CD8-positive, alpha-beta T cell (primary cell): ENCODE measurements at places on chromosomes 6 and 20. TPM values are rescaled to one million over a fixed set of nuclear protein-coding genes. Genes with fewer than 3 reads are reported as not detected.

GRCh38 chr6:92114091-92114675, 1305.2 kb downstream of the EPHA7 start:
- no peak for DNase-seq

GRCh38 chr6:84536885-84537638, 227.3 kb downstream of the TBX18 start:
- DNase-seq, result no peak

DNA sequence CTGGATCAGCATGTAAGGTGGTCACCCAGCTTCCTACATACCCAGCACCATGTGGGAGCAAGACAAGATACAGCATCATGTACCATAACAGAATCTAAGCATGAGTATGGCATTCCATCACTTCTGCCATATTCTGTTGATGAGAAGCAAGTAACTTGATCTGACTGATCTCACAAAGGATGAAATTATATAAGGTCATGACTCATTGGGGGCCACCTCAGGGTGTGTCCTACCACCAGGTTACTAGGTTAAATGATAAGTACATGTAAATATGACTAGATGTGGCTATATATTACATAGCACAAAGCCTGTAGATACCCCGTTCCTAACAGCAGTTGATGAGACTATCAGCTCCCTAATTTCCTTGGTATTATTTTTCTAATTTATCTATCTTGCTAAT, 213.1 kb downstream of the DOK5 start:
- DNase-seq, result no peak

DNA sequence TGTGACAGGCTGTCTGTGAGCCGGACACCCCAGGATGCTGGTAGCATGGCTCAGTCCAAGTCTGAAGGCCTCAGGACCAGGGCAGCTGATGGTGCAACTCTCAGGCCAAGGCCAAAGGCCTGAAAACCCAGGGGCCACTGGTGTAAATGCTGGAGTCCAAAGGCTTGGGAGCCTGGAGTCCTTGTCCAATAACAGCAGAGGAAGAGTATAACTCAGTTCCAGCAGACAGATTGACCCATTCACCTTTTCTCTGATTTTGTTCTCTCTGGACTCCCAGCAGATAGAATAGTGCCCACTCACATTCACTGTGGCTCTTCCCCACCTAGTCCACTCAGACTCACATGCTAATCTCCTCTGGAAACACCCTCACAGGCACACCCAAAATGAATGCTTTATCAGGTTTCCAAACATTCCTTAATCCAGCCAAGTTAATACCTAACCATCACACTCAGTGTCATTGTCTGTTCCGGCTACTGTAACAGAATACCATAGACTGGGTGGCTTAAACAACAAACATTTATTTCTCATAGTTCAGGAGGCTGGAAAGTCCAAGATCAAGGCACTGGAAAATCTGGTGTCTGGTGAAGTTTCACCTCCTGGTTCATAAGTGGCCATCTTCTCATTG, 5.0 kb upstream of the TRAF3IP2 start:
- no peak for DNase-seq

DNA sequence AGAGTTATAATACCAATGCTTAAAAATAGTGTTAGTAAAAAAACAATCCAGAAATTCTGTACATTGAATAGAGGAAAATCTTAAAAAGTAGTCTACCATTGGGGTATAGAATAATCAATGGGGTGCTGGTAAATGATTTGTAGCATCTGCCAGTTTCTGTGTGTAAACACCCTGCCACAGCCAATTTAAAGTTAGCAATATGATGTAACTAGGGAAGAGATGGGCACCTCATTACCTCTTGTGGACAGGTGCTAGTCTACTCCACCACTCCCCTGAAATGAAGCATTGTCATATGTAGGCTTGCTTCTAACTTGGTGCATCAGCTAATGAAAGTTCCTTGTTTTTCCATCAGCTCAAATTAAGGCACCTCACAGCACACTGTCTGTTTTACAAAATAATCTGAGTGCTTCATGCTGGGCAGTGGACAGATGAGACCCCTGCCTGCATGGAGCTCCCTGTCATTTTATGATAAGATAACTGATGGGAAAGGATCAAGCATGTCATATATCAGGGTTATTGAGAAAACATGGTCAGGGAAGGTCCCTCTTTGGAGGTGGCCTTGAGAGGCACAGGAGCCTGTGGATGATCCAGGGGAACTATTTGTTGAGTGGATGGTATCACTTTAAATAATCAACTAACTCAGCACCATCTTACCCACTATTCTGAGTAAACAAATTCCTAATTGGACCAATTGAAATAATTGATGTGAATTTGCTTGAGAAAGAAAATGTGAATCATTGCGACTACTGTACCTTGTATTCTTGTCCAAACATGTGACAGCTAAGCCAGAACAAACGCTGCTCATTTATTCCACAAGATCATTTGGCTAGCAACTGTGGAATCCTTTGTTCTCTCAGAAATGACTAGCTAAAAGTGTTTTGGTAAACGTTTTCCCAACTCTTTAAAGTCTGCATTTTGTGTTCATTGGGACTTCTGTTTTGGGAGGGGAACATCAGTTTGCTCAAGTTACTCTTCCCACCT, 45.9 kb upstream of the CSE1L start:
- no peak for DNase-seq

GRCh38 chr6:34941421-34941820, 52.4 kb downstream of the ANKS1A start:
- DNase-seq, result no peak

- peak; percentile 52 for DNase-seq
Measured at GRCh38 chr6:87922947-87923330, 124.7 kb upstream of the SPACA1 start.

Gene CST2
- total RNA-seq, result not detected

DNA sequence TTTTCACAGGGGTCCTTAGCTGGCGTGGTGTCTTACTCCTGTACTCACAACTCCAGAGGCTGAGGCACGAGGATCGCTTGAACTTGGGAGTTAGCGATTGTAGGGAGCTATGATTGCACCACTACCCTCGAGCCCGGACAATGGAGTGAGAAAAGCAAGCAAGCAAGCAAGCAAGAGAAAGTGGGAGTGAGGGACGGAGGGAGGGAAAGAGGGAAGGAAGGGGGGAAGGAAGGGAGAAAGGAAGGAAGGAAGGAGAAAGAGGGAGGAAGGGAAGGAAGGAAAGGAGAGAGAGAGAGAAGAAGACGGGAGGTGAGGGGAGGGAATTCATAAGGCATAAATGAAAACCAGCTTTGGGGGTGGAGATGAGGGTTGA, 120.5 kb downstream of the TRIM27 start:
- no peak for DNase-seq

Gene C6orf132
- total RNA-seq, result 0.06 TPM

DNA sequence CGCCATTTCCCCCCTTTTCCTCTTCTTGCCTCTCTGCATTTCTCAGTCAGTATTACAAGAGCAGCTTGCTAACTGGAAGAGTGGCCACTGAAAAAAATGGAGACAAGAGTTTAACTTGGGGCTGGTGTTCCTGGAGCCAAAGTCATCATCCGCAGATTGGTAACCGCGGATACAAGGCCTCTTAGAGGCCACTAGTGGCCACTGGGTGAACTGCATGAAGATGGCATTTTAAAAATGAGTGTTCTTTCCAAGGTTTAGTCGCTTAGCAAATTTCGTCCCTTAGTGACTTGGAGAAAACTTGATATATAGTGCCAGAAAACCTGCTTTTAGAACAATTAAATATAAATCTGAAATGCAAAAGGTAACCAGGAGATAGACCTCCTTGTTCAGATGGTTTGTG, 4.8 kb downstream of the F13A1 start:
- peak; percentile 25 for DNase-seq

Gene MOG
- not detected for total RNA-seq

DNA sequence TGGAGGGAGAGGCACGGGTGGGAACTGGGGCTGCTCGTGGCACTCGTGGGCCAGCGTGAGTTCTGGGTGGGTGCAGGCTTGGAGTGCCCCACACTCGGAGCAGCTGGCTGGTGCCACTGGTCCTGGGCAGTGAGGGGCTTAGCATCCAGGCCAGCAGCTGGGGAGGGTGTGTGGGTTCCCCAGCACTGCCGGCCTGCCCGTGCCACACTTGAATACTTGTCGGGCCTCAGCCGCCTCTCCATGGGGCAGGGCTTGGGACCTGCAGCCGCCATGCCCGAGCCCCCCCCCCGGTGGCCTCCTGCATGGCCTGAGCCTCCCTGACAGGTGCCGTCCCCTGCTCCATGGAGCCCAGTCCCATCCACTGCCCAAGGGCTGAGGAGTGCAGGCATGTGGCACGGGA, 207.2 kb downstream of the CD109 start:
- DNase-seq, result no peak

- no peak for DNase-seq
Measured at GRCh38 chr20:51111290-51111689, 88.4 kb upstream of the KCNG1 start.

Gene PGBD1
- 0.75 TPM for total RNA-seq

Gene COL21A1
- not detected for total RNA-seq

Gene DAAM2
- not detected for total RNA-seq

DNA sequence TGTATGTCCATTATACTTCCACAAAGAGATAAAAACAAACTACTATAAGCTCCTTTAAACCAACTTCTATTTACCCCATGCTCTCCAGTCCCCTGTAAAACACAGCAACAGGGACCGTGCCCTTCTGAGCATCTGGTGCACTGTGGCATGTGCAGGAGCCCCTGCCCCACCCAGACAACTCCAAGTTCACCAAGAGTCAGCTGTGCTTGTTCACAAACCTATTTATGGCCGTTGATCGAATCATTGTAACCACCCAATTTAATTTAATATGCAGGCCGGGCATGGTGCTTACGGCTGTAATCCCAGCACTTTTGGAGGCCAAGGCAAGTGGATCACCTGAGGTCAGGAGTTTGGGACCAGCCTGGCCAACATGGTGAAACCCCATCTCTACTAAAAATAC, 13.7 kb upstream of the BLCAP start:
- DNase-seq, result no peak

- no peak for DNase-seq
Measured at GRCh38 chr6:33249732-33250630, 21.7 kb downstream of the VPS52 start.

GRCh38 chr6:20038410-20039204, 173.7 kb downstream of the MBOAT1 start:
- DNase-seq, result no peak

GRCh38 chr20:19257865-19258264, 45.4 kb downstream of the SLC24A3 start:
- DNase-seq, result no peak

- no peak for DNase-seq
Measured at GRCh38 chr6:3195695-3196497, 31.6 kb downstream of the TUBB2B start.

GRCh38 chr6:12845224-12846004, 128.8 kb downstream of the PHACTR1 start:
- DNase-seq, result no peak
